Activated naive CD8-positive, alpha-beta T cell treated with anti-CD3 and anti-CD28 coated beads, Interleukin-2, amount 10 ng/mL, durations not matched to agents 7 days and 5 days (primary cell): ENCODE measurements at places on chromosomes 6 and 20.
A peak's percentile ranks its signal among the peaks of the same experiment; 100 is the strongest.

GRCh38 chr6:108423982-108424705 lies 129.3 kb downstream of the AFG1L start:
- no peak for DNase-seq

- DNase-seq: no peak
These were observed 435.0 kb downstream of the HAO1 start for GRCh38 chr20:7505152-7505834.

GRCh38 chr6:109318328-109318876 lies 63.9 kb downstream of the CD164 start:
- no peak for DNase-seq

DNA sequence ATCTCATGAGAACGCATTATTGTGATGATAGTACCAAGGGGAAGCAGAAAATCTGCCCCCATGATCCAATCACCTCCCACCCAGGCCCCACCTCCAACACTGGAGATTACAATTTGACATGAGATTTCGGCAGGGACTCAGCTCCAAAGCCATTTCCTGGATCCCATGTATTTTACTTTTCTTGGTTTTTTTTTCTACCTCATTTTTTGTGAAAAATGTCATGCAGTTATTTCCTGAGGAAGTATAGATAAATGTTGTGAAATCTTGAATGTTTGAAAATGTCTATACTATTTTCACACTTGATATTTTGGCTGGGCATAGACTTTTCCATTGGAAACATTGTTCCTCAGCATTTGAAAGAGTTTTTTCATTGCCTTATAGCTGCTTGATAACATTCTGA lies 9.1 kb upstream of the BRPF3 start:
- no peak for DNase-seq

- no peak for DNase-seq
These were observed 146.2 kb downstream of the KHDC1L start for GRCh38 chr6:73078908-73079610.

DNA sequence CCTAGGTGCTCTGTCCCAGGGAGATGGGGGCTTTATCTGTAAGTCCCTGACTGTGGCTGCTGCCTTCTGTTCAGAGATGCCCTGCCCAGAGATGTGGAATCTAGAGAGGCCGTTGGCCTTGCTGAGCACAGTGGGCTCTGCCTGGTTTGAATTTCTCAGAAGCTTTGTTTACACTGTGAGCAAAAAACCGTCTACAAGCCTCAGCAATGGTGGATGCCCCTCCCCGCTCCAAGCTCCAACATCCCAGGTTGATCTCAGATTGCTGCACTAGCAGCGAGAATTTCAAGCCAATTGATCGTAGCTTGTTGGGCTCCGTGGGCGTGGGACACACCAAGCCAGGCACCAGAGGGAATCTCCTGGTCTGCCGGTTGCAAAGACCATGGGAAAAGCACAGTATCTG lies 16.3 kb upstream of the RPP40 start:
- no peak for DNase-seq

DNA sequence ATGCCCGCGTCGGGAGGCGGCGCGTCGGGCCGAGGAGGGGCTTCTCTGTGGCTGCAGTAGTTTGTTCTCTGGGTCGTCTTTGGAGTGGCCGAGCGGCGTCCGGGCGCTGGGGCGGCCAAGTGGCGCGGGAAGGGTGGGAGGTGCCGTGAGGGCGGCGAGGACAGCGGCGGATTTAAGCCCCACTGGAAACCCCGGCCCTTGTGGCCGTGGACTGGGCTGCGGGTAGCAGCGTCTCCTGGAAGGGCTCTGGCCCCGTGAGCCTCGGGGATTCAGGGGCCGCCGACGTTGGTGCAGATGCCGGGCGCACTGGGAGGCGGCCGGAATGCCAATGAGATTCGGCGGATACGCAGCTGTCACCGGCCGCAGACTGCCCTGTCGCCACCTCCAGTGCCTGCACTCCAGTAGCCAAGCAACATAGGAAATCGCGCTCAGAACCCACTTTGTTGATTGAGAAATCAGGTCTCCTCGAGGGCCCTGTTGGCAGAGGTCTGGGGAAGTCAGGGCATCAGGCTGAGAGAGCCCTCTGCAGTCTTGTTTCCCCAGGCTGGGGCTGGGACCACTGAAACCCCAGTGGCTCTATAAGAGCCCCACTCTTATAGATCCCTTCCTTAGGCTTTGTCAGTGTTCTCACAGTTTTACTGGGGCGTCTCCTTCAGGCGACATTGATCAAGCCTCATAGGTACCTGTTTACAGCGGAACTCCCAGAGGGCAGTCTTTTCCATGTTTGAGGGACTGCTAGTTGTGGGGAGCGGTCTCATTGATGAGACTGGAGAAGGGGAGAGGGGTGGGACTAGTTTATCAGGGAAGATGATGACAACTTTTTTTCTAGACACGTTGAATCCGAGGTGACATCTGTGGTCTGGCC lies 642 bp downstream of the GZF1 start:
- no peak for DNase-seq

GRCh38 chr6:162055365-162055764 lies 672.2 kb downstream of the PRKN start:
- DNase-seq: no peak

- no peak for DNase-seq
These were observed 2.5 kb downstream of the CHD6 start for GRCh38 chr20:41615676-41616075.

- DNase-seq: no peak
These were observed 273.6 kb downstream of the PHACTR1 start for GRCh38 chr6:12990162-12990561.

GRCh38 chr20:61779176-61779965 lies 286.3 kb downstream of the TAF4 start:
- DNase-seq: no peak

- no peak for DNase-seq
These were observed 21.5 kb upstream of the TAF4 start for GRCh38 chr20:62087227-62087626.

DNA sequence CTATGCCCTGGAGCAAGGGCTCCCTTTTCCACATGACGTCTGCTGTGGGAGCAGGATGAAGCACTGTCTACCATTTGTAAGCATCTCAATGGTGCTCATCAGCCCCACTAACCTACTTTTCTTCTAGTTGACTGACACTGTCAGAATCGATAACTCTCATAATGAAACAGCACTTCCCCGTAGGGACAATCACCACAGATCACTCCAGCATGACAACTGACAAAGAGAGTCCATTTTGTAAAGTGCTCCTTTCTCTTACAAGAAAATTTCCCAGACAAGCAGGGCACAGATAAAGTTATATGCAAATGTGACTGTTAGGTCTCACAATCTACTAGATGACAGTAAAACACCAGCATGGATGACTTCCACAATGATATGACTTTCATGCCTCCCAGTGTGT lies 46.4 kb downstream of the HEBP2 start:
- DNase-seq: no peak

- DNase-seq: no peak
These were observed 224.8 kb downstream of the SYNDIG1 start for GRCh38 chr20:24694157-24694726.

DNA sequence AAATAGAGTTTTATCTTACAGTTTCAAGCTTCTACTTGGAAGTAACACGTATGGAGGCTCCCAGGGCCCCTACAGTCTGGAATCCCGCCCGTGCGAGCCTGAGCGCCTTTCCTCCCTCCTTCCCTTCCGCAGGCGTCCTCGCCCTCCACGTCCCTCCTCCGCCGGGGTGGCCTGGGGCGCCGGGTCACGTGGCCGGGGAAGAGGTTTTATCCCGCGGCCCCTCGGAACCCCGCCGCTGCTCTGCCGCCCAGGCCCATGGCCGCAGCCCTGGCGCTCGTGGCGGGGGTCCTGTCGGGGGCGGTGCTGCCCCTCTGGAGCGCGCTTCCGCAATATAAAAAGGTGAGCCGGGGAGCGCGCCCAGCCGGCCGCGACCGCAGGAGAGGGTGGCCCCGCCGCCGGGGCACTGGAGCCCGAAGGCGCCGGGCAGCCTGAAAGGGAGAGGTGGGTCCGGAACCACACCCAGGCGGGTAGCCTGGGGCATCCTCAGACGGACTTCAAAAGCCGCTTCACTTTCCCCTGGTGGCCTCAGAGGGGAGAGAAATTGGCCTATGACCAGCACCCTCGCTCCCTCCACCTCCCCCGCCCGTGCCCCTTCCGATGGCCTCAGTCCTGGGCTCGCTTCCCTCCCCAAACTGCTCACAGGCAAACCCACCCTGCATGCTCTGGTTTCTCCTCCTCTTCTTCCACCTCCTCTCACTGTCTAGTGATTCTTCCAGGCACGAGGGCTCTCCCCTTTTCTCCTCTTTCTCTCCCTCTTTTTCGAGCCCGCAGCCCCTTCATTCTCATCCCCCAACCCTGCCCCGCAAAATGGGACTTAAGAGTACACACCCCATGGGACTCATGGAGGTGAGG lies at the start of gene CLPSL2:
TSS of gene CLPSL2 (plus strand) at position 235 of the 852 bp plus-strand sequence. CDS start at position 256, 21 bp downstream.
- peak; percentile 42 for DNase-seq

GRCh38 chr6:33421344-33421643 lies 1.4 kb downstream of the SYNGAP1 start:
- no peak for DNase-seq

- no peak for DNase-seq
These were observed 326.6 kb upstream of the RNF24 start for GRCh38 chr20:4341804-4342485.

- no peak for DNase-seq
These were observed 36.7 kb downstream of the CYP24A1 start for GRCh38 chr20:54137115-54137514.

DNA sequence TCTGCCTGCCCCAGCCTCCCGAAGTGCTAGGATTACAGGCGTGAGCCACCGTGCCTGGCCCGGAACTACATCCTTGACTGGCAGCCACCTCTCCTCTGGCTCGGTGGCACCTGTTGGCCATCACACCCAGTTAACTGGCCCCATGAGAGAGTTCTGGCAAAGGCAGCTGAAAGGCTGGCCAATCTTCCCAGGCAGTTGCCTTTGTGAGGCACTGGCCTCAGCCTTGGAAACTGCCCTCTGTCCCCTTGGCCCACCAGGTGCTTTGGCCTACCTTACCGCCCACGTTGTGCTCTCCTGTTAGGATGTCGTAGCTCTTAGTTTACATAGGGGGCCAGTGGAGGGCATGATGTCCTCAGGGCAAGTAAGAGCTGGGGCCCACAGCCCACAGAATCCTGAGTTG lies 9.6 kb upstream of the MANBAL start:
- no peak for DNase-seq
